ENCODE measurements at places on chromosomes 2 and 18. TPM values are rescaled to one million over a fixed set of nuclear protein-coding genes. Genes with fewer than 3 reads are reported as not detected.

- no peak for DNase-seq
These were observed 53.1 kb downstream of the SPATS2L start for GRCh38 chr2:200359552-200359951.

DNA sequence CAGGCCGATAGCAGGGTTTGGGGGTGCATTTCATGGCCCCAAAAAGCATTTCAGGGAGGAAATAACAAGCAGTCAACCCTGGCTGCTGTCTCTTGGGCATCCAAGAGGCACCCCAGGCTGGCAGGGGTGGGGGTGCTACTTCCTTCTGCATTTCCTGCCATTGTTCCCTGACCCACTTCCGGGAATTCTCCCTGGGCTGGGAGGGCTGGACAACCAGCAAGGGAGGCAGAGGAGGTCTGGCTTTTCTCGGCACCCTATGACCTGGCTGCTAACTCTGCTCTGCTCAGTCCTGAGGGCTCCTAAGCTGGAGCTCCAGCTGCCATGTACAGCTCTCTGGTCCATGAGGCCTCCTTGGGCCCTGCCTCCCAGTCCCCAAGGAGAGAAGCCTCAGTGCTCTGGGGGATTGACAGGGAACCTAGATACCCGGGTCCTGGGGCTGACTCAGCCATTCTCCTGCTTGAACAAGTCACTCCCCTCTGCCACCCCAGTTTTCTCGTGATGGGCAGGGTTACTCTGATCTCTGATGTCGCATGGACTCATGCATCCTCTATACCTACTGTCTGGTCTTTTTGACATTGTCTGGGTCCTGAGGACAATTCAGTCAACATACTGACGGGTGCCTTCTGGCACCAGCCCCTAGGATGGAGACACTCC is 47.2 kb downstream of the DYSF start:
- DNase-seq: no peak

- no peak for DNase-seq
These were observed 1.0 kb upstream of the B3GNT7 start for GRCh38 chr2:231394211-231395141.

GRCh38 chr18:79587779-79588635 is 91.6 kb upstream of the CTDP1 start:
- DNase-seq: no peak

DNA sequence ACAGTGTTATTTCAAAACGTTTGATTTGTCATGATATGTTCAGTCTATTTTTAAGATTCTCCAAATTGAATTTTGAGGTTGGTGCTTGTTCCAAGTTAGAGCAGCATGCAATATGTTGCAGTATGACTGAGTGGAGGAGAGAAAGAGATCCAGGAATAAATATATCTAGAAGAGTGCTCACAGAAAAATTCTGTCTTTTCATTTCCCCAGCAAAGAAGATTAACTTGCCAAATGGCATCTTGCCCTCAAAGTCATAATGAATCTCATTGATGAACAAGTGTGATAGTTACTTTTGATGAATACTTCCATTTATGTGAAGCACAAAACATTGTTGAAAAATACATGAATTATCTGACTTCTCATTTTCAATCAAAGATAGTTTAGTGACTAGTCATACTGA is 95.9 kb downstream of the KCNJ3 start:
- DNase-seq: no peak

GRCh38 chr2:96499061-96499960 is 5.8 kb downstream of the NEURL3 start:
- DNase-seq: no peak

GRCh38 chr2:219289537-219290361 is 10.6 kb downstream of the DNAJB2 start:
- no peak for DNase-seq

DNA sequence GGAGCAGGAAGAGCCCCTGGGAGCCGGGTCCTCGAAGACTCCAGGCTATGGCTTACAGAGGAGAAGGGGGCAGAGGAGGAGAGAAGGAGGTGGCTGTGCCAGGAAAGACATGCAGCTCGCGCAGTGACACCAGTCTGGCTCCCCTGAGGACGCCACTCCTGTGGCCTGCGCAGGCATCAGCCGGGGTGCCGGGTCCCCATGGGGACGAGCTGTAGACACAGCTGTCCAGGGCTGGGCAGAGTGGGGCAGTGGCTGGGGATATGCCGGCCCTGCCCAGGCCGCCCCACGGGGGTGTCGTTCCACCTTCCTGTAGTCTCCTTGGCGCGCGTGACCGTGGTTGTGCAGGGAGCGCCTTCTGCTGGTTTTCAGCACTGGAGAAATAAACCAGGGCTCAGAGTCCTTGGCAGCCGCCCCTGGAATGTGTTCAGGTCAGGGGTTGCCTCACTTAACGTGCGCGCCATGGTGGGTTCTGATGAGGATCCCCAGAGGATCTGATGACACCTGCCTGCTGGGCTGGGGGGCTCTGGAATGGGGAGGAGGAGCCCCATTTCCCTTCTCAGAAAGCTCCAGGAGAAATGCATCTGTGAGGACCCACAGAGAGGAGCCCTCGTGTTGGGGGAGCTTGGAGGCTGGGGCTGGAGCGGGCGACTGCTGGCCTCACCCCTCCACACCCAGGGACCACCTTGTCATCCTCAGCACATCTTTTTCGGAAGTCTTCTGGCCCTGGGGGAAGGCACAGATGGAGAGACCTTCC is 26.7 kb downstream of the RAMP1 start:
- DNase-seq: no peak

- DNase-seq: no peak
These were observed 791.9 kb upstream of the SOX11 start for GRCh38 chr2:4900242-4900641.

DNA sequence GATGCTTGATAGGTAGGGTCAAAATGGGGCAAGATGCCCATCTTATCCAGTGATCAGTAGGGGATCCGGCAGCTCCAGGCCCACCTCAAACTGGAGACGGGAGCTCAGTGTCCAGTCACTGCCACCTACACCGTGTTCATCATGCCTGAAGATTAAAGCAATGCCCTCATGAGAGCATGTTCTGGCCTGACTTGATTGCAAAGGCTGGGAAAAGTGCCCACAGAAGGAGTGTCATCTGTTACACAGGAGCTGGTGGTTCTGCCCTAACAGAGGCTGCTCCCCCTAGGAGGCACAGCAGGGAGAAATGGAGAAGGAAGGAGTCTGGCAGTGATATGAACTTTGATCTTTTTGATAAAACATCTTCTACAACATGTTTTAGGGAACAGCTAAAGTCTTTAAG is 92.3 kb downstream of the CCBE1 start:
- DNase-seq: no peak

DNA sequence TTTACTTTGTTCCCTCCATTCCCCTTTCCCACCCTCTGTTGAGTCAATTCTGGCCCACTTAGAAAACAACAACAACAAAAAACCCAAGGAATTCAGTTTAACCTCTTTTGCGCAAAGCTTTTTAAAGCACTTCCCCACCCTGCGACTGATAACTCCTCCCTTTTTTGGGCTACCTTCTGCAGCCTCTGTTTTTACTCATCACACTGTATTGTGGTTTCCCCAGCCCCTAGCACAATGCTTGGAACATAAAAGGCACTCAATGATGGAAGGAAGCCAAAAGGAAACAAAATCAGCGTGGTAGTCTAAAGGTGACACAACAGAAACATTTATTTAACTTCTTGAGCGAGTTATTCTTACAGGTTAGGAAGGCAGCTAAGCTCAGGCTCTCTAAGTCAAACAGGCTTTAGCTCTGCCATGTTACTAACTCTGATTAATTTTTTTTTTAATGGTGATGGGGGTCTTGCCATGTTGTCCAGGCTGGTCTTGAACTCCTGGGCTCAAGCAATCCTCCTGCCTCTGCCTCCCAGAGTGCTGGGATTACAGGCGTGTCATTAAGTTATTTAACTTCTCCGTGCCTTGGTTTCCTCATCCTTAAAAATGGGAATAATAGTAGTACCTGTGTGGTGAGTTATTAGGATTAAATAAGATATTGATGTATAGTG is 1.3 kb downstream of the CEP68 start:
- DNase-seq: peak; percentile 77

- DNase-seq: no peak
These were observed 21.8 kb upstream of the CD226 start for GRCh38 chr18:69969491-69969890.

Gene ANKRD62
- not detected for total RNA-seq

Gene ASPRV1
- total RNA-seq: 0.59 TPM

Gene CRYGC
- total RNA-seq: not detected

Gene DNAH6
- 0.07 TPM for total RNA-seq

Gene ABCG8
- not detected for total RNA-seq

Gene LRRC30
- total RNA-seq: not detected

Gene CTAGE1
- not detected for total RNA-seq

Gene UGT1A5
- not detected for total RNA-seq

Measured in activated naive CD4-positive, alpha-beta T cell treated with anti-CD3 and anti-CD28 coated beads for 36 hours (primary cell).